ENCODE measurements at places on chromosomes 7 and 10.

DNA sequence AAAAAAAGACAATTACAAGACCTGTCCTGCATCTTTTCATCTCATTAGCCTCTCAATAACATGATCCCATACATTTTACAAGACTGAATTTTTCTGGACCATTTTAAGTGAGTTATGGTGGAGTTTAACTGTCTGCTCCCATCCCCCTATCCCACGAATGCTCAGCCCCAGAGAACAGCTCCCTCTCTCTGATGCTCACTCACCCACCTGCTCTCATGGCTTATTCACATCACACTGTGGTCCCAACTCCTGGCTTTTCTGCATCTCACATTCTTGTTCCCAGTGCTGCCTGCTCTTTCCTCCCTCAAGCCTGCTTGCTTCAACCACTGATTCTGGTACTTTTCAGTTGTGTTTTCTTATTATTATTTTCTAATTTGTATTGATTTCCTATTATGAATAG is 20.4 kb upstream of the CCSER2 start:
- DNase-seq = no peak

GRCh38 chr7:73774923-73775322 is 4.9 kb upstream of the CLDN3 start:
- no peak for DNase-seq

- DNase-seq = no peak
Observed at GRCh38 chr7:46507560-46507959, 586.5 kb upstream of the IGFBP3 start.

DNA sequence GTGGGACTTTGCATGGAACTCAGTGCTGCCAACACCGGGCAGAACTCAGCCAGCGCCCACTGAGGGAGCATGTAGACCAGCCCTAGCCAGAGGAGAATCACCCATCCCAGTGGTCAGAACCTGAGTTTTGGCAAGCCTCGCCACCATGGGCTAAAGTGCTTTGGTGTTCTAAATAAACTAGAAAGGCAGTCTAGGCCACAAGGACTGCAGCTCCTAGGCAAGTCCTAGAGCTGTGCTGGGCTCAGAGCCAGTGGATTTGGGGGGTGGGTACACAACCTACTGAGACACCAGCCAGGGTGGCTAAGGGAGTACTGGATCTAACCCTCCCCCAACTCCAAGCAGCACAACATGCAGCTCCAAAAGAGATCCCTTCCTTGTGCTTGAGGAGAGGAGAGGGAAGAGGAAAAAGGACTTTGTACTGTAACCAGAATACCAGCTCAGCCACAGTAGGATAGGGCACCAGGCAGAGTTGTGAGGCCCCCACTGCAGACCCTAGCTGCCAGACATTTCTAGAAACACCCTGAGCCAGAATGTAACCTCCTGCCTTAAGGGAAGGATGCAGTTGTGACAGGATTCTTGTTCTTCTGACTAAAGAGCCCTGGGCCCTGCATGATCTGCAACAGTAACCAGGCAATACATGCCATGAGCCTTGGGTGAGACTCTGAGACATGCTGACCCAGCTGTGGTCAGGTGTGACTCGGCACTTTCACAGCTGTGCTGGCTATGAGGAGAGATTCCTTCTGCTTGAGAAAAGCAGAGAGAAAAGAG is 24.4 kb downstream of the GSDME start:
- DNase-seq = no peak

DNA sequence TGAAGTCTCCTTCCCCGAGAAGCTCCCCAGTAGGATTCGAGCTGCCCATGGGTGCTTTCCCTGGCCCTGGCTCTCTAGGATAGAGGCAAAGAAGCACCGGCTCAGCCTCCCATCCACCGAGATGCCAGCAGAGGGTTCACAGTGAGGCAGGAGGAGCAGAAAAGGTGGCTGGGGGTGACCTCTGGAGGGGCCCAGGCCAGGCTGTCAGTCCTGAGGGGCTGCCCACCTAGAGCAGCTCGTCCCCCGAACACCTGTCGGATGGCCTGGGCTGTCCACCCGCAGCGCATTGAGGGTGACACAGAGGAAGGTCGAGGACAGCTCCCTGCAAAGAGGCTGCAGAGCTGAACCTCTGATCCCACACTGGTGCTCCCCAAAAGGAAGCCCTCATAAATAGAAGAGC is 167.2 kb upstream of the PPP2R2D start:
- DNase-seq = no peak

DNA sequence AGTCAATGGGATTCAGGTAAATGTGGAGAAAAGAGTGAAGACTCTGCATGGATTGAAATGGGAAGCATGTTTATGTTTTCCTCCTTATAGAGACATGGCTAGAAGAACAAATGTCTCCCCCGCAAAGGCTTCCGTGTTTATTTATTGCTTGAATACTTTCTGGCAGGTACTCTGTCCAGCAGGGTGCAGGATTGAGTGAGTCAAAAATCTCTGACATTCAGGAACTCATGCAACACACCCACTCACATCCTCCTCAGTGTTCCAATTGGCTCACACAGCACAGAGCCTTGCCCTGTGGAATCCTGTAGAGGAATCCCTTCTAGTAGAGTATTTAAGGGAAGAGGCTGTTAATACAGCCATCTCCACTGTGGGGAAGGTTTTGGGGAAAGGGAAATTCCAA is 290.3 kb upstream of the VWC2 start:
- DNase-seq = no peak

- DNase-seq = no peak
Observed at GRCh38 chr10:17756557-17757217, 4.7 kb downstream of the TMEM236 start.

- no peak for DNase-seq
Observed at GRCh38 chr10:116076621-116077020, 196.4 kb downstream of the GFRA1 start.

DNA sequence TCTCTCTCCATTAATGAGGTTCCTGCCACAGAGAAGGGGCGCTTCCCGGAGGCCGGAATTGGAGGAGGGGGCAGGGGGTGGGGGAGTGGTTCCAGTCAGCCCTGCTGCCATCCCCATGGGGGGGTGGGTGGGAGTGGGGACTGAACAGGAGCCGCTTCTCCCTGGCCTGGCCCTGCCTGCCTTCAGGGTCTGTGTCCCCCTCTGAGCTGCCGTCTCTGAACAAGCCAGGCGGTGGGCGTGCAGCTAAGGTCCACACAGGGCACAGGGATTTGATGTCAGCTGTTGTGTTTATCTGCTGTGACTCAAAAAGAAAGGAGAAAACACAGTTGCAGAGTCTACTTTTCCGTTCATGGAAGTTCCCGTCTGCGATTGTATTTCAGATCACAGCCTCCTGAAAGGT is 141.5 kb upstream of the PCBD1 start:
- DNase-seq = no peak

GRCh38 chr7:100745184-100745583 is 11.8 kb downstream of the ZAN start:
- DNase-seq = no peak

DNA sequence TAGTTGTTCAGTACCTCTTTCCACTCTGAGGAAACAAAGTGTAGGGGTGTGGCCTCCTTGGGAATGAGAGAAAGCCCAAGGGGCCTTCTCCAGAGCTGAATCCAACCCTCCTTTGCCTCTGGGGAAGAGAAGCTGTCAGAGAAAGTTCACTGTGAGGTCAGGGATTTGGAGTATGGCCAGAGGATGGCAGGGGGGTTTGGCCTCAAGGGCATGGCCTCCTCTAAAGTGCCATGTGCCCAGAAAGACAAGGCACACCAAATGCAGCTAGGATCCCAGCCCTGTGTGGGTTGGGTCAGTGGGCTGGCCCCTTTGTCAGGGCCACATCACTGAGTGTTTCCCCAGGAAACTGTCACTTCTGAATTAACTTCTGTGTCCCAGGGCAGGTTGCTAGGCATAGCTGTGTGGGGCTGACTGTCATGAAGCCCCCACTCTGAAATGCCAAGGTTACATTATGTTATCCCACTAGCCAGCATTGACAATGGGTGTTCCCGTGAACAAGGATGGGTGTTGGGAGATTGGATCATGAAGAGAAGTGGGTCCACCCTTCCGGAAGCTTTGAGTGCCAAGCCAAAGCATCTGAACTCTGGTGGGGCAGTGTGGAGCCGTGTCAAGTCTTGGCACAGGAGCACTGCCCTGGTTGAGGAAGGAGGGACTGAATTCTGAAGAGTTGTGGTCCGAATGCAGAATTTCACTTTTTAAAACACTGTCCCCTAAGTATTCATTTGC is 123.3 kb downstream of the ZMIZ1 start:
- no peak for DNase-seq

- DNase-seq = no peak
Observed at GRCh38 chr10:110504111-110504735, 6.5 kb downstream of the DUSP5 start.

DNA sequence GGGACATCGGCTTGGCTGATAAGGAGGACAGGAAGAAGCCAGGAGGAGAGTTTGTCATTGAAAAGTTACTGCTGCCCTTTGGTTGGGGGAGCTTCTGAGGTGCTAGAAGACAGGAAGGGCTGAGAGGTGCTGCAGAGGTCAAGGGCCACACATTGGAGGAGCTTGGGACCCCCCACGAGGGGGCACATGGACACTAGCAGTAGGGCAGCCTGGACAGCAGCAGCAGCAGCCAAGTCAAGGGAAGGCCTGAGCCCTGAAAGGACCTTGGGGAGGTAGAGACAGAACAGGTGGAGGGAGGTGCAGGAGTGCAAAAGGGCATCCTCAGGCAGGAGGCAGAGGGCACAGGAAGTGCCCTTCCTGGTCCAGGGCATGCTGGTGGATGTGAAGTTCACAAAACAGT is 439.7 kb upstream of the IGFBP3 start:
- no peak for DNase-seq

GRCh38 chr7:22402250-22402649 is 45.3 kb upstream of the RAPGEF5 start:
- DNase-seq = no peak

GRCh38 chr10:16470747-16471146 is 33.9 kb downstream of the PTER start:
- DNase-seq = no peak

- no peak for DNase-seq
Observed at GRCh38 chr10:61784354-61785133, 117.0 kb upstream of the ARID5B start.

GRCh38 chr7:139990142-139990535 is 72.6 kb downstream of the PARP12 start:
- DNase-seq = no peak

DNA sequence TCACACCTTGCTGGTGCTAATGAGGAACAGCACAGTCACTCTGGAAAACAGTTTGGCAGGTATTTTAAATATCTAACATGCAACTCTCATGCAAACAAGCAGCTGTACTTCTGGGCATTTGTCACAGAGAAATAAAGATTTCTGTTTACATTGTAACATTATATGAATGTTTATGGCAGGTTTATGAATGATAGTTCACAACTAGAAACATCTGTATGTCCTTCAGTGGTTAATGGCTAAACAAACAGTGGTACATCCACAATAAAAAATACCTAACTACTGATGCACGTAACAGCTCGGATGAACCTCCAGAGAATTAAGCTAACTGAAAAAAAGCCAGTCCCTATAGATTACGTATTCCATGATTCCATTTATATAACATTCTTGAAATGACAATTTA is 109.6 kb downstream of the GPR37 start:
- no peak for DNase-seq

DNA sequence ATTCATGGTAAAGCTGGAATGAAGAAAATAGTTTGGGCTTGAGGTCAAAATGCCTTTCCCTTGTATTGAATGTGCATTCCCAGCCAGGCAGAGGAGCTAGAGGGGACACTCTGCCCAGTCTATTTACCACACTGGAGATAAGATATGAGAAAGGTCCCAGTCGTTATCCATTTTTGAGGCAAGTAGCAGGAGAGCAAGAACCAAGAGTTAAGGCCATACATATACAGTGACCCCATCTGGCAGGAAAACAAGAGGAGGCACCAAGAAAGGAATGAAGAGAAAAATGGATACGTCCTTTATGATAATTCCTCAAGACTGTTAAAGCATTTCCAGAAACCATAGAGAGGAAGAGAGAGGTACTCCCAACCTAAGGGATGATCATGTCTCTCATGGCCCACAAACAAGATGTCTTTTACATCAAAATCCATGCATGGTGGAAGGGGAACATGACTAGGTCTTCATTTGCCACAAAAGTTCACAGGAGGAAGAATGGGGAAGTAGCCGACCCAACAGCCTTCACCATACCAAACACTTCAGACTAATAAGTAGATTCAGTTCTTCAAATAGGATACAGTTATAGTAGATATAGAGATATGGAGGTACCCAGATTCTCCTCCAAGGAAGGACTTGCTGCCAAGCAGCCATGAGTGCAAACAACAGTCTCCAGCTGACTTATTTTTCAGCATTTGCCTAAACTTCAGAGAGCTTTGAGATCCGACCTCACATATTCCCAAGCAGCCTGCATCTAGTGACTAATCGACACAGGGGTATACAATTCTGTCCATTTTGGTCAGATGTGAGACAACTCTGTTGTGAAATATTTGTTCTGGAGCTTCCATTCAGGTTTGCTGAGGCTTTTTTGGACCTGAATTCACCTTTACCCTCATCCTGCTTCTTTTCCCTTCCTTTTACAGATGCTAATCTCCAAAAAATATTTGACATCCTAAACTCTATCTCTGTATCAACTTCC is 61.1 kb upstream of the CCDC71L start:
- no peak for DNase-seq

DNA sequence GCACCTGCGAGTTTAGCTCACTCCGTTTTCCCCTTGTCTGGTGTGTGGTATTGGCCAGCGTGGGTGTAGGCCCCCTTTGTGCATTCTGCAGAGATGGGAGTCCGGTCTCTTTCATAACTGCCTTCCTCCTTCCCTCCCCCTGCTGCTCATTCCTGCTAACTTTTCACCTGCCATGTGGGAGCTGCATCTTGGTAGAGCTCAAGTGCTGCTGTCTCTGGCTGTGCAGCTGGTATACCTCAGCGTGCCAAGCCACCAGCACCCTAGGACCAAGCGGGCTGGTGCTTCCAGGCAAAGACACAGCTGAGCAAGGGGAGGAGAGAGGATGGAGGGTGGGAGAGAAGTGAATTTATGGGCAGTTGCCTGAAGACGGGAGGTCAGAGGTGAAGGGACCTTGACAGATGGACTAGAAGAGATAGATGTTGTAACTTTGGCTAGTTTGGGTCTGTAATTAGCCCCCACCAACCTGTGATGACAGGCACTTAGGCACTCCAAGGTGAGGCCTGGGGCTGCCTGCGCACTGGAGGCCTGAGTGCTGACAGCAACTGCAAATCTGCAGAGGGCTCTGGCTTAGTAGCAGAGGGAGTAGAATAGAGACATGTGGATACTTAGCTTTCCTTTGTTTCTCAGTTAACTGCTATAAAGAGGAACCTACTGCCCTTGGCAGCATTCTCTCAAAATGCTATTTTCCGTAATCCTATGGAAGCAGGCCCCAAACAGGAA is 148.8 kb upstream of the AGK start:
- DNase-seq = no peak

GRCh38 chr7:74627661-74628411 is 29.7 kb upstream of the GTF2I start:
- no peak for DNase-seq
